NCI-H2107 (cell line): ENCODE measurements at places on chromosomes 12 and 14.

DNA sequence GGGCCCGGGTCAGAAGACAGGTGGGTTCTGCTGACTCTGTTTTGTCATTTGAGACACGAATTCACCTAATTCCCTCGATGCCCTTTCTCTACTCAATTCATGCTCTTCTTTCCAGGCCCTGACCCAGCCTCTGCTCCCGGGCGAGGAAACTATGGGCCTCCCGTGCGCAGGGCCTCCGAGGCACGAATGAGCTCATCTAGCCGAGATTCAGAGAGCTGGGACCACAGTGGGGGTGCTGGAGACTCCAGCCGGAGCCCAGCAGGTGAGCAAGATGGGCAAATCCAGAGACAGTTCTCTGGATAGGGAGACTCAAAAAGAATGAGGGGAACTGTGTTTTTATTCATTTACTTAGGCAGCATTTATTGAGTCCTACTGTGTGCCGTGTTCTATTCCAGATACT lies 37.0 kb upstream of the OAS1 start:
- DNase-seq: no peak

DNA sequence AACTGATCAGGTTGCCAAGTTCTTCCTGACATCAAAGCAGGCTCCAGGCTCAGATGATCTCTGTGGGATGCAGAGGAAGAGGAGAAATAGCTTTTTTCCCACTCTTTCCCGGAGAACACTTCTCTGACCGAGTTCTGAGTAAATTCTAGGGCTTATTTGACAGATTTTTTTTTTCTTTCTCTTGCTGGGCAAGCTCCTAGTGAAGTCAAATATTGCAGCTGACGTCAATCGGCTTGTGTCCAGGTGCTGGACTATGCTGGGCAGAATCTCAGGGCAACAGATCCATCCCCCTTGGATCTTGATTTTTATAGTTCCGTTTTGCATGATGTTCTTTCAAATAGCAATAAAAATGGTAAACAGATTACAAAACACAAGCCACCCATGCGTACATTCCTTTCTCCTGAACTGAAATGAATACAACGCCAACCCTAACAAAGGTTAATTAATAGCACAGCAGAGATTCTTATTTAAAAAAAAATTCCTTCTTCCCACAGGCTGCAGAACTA lies 182.2 kb downstream of the NOVA1 start:
- DNase-seq: no peak

GRCh38 chr12:104216521-104216924 lies 944 bp downstream of the TXNRD1 start:
- DNase-seq: no peak

DNA sequence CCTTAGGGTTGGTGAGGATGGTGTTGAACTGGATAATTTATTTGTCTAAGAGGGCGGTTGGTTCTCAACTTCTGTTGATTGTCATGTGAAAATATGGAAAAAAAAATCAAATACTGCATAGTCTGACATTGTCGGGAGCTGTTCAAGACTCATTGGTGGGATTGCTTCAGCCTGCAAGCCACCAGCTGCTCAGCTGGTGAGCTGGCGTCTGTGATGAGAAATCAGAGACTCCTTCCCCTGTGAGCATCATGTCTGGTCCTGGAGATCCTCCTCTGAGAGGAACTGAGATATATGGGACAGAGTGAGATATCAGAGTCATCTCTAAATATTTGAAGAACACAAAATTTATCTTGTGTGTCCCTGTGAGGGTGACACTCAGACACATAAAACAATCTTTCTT lies 49.9 kb downstream of the TRIM9 start:
- DNase-seq: no peak

DNA sequence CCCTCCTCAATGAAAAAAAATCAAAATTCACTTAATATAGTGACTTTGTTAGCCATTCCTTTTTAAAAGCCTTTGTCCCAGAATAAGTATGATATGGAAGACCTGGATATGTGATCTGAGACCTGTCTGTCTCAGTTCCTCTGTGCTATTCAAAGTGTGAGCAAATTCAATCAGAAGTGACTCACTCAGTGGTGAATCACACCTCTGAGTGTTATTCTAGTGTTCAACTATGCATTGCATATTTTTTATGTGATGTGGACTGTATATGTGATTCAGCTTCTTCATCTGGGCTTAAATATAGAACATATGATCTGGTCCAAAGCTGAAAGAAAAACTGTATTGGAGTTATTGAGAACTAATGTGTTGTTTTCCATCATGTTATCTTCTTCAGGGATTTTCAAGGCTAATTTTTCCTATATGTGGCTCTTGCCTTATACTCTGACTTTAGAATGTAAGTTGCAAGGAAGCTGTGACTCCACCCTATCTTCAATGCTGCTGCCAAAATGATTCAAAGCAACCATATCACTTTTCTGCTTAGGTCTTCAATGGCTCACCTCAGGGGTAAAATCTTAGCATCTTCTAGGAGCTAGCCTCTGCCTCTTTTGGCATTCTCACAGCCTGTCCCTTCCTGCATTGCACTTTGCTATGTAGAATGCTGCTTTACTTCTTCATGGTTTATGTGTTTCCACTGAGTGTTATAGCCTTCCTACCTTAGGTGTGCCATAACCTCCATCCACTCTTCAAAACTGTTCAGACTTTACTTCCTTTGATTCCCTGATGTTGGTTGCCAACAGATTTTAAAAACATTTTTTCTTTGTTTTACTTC lies 169.8 kb downstream of the OTOGL start:
- no peak for DNase-seq

- no peak for DNase-seq
These were observed 30.8 kb downstream of the TTC7B start for GRCh38 chr14:90785471-90785870.

- DNase-seq: no peak
These were observed 275.7 kb downstream of the CCDC59 start for GRCh38 chr12:82082501-82082900.

DNA sequence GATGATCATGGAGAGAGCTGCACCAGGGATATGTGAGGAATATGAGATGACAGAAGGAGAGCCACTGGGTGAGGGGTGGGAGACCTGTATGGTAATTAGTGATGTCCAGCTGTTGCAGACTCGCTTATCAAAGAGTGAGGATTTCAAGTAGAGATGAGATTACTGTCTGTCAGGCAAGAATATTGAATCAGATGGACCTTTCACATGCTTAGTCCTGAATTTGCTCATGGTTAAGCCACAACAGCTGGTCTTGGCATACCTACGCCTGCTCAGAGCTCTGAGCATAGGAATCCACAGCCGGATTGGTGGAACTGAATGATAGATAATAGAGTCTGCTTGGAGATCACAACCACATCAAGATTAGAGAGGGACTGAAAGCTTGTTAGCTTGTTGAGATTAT lies 115.2 kb upstream of the ARHGAP5 start:
- no peak for DNase-seq

DNA sequence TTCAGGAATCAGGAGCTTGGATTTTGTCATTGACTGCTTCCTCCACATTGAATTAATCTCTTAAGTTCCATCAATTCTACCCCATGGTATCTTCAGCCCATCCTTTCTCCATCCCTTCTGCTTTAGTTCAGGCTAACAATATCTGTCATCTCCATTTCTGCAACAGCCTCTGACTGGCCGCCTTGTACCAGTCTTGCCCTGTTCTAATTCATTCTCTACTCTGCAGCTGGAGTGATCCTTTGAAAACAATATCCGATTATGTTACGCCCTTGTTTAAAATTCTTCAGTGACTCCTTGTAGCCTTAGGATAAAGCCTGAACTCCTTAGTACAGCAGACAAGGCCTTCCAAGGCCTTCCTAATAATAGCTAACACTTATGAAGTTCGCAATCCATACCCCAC lies 170.2 kb downstream of the ETV6 start:
- no peak for DNase-seq

DNA sequence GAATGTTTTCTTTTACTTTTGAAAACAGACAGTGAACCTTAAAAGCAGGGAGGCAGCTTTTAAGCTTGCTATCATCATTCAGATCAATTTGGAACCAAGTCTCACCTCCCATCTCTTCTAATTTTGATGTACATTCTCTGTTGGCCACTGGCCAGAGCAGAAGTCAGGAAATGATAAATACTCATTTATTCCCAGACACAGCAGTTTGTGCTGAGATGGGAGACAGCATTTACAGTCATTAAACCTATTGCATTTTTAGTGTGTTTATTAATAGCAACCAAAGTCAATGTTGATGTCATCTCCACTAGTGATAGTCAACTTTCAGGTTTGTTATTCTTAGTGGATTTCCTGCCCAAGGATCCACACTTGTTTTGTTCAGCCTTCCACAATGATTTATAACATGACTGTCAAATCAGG lies 320.0 kb upstream of the ATP2B1 start:
- DNase-seq: no peak

- DNase-seq: no peak
These were observed 386 bp downstream of the HDAC7 start for GRCh38 chr12:47819138-47819895.

- no peak for DNase-seq
These were observed 108.6 kb upstream of the TTC7B start for GRCh38 chr14:90924621-90925340.

DNA sequence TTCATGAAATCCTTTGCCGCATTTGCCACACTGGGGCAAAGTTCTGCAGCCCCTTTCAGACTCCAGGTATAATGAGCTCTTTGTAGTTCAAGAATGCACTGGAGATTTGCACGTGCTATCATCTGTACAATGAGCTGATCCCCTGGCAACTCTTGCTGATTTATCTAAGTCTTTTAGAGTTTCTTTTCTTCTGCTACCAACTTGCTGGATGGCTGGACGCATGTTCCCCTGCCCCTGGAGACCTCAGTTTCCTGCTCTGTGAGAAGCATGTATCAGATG lies 103.2 kb downstream of the CMKLR1 start:
- no peak for DNase-seq

- DNase-seq: no peak
These were observed 488.8 kb downstream of the ETNK1 start for GRCh38 chr12:23113781-23114180.

DNA sequence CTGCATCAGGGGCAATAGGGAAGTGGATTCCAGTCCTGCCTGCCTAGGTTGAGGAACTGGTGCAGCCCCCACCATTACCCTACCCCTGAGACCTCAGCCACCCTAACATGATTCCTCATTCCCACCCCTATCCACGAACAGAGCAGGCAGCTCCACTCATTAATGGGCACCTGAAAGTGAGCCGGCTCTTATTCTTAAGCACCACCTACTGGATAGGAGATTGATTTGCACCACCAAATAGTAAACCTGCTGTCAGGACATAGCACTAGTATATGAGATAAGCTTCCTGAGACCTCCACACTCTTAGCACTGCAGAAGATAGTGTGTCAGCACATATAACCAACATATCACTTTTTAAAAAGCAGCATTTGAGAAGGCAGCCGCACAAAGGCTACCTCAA lies 573.2 kb downstream of the SOX5 start:
- DNase-seq: no peak

DNA sequence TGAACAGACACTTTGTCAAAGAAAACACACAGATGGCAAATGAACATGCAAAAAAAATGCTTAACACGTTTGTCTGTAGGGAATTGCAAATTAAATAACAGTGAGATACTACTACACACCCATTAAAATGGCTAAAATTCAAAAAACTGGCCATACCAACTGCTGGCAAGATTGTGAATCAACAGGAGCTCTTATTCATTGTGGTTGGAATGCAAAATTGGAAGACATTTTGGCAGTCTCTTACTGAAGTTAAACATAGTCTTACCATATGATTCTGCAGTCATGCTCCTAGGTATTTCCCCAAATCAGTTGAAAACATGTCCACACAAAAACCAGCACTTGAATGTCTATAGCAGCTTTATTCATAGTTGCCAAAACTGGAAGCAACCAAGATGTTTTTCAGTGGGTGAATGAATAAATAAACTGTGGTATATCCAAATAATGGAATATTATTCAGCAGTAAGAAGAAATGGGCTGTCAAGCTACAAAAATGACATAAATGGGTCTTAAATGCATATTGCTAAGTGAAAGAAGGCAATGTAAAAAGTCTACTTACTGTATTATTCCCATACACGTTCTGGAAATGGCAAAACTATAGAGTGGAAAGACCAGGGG lies 91.4 kb downstream of the PLEKHA5 start:
- DNase-seq: no peak

DNA sequence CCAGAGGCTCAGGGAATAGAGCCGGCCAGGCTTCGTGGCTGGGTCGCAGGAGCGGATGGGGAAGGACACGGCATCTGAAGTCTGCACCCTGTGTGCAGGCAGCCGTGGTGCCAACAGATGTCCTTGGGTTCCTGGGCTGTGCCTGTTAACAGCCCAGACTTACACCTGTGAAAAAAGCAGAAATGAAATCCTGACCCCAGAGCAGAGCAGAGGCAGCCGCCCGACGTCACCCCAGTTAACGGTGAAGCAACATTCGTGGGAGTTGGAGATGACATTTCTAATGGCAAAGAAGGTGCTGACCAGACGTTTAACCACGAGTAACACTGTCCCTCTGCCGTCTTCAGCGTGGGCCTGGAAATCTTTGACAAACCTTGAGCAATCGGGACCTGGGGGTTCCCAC lies 200.3 kb upstream of the DIO3 start:
- DNase-seq: no peak

DNA sequence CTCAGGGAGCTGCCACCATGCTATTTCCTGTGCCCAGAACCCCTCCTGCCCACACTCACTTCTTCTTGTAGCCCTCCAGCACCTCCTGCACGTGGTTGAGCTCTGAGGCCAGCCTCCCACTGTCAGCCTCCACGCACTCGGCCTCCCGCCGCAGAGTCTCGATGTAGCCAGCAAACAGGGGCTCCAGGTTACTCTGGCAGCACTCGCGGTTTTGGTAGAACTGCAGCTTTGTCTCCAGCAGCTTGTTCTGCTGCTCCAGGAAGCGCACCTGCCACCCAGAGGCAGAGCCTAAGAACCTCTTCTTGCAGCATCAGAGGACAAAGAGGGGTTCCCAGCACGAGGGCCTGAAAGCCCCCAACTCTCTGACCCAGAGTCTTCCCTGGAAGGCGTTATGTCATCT lies 2.1 kb downstream of the KRT83 start:
- peak; percentile 47 for DNase-seq

- no peak for DNase-seq
These were observed 21.1 kb upstream of the ADAM20 start for GRCh38 chr14:70555890-70556289.

GRCh38 chr12:53952871-53953734 lies 1.6 kb upstream of the HOXC12 start:
- no peak for DNase-seq
